ENCODE measurements at places on chromosomes 1 and 21.

DNA sequence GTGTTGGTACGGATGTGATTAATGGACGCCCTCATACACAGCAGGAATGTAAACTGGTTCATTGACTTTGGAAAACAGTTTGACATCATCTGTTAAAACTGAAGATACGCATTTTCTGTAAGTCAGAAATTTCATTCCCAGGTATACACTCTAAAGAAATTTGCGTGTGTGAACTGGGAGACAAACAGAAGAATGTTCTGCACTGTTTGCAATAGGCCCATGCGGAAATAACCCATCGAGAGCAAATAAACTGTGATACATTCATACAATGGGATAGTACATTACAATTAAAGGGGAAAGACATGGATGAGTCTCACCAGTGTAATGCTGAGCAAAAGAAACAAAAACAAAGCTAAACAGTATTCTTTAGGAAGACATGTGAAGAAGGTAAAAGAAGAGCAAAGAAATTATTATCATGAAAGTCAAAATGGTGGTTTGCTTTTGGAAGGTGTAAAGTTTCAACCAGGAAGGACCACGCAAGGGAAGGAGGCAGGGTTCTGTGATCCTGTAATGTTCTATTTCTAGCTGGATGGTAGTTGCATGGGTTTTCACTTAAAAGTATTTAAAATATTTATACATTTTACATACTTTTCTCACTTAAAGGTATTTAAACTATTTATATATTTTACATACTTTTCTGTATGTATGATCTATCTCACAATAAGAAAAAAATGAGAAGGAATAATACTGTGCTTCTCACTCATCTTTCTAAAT is 30.3 kb downstream of the INTS7 start:
- no peak for DNase-seq

GRCh38 chr1:153292740-153293479 is 19.8 kb downstream of the PGLYRP3 start:
- DNase-seq: no peak

GRCh38 chr1:226625832-226626576 is 77.4 kb downstream of the STUM start:
- DNase-seq: peak; percentile 44

DNA sequence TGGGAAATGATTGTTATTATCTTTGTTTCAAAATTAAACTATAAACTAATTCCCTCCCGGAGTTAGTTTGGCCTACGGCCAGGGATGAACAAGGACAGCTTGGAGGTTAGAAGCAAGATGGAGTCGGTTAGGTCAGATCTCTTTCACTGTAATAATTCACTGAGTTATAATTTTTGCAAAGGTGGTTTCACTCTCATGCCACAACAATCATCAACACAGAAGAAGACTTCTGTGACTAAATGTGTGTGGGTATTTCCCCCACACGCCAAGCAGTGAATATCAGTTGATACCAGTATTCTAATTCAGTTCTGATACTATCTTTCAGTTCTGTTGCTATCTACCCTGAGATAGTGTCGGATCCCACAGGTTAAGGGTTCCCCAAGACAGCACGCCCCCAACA is 215.1 kb downstream of the S1PR1 start:
- no peak for DNase-seq

DNA sequence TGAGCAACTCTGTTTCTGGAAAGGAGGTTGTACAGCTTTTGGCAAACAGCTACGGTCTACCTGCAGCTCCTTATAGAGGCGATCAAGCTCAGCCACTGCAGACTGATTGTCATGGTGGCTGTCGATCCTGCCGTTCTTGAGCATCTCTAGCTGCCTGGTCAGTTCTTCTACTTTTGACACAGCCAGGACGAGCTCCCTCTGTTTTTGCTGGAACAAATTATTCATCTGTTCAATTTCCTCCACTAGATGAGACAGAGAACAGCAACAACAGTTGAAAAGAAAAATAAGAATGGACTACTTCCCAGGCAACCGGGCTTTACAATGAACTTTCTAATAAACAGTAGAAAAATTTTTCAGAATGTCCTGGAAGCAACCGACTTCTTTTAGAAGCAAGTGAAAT is 42.5 kb downstream of the TP53BP2 start:
- DNase-seq: no peak

GRCh38 chr1:24775916-24776315 is 30.7 kb downstream of the CLIC4 start:
- no peak for DNase-seq

DNA sequence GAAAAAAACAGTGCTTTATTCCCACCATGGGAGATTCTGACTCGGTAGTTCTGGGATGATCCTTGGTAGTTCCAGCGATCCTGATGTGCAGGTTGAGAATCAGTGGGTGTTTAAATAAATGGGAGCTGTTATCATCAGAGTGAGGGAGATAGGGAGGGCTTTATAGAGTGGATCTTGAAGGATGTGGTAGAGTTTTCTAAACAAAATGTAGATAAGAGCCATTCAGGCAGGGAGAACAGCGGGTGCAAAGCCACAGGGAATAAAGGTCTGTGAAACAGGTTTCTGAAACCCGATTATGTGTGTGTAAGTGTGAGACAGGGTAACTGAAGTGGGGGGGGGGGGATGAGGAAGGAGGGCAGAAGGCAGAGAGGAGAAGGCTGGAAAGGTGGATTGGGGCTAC is 75.8 kb upstream of the ADAR start:
- DNase-seq: no peak

DNA sequence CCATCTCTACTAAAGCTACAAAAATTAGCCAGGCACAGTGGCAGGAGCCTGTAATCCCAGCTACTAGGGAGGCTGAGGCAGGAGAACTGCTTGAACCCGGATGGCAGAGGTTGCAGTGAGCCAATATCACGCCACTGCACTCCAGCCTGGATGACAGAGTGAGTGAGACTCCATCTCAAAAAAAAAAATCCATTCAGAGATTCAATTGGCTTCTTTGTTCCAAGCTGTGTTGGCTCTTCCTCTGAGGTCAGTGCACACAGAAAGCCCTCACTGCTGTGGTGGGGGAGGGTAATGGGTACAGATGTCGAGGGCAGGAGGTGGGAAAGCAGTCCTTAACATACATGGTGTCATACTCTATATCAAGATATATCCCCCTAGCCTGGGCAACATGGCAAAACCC is 14.7 kb downstream of the TIE1 start:
- no peak for DNase-seq

DNA sequence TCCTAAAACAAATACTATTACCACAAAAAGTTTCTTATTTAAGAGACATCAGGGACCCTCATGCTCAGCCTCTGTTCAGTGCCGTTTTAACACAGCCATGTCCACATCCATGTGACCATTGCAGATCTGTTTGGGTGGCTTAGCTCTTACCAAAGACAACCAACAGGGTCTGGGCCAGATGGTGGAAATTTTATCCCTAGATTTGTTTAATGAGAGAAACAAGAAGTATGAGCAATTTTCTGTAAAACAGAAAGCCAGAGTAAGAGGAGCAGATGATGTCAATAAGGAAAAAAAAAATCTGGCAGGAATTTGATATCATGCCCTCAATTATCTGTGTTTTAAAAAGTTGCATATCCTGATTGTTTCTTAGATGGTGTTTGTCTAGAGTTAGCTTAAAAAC is 299.9 kb downstream of the TM2D1 start:
- no peak for DNase-seq

DNA sequence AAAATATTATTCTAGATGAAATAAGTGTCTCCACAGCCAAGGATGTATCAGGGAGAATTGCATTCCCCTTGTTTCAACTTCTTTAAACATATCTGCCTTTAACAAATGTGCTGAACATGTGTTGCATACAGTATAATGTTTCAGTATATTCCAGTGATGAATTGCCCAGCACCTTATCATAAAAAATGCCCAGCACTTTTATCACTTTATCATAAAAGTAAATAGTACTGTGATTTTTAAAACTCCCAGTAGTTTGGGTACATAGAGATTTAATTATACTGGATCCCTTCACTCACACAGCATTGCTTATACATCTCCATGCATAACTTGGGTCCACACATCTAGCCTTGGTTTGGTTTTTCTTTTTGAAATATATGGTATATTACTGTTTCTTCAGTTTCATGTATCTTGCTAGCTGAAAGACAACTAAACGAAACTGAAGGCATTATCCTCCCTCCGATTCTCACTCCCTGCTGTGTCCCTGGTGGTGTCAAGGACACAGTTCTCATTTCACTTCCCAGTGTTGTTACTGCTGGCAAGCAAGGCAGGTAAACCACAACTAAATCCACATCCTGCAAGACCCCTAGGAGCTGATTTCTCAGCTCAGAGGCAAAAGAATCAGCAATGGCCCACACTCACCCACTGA is 118.2 kb upstream of the SLC44A3 start:
- no peak for DNase-seq

GRCh38 chr1:215529571-215529970 is 37.5 kb upstream of the KCTD3 start:
- DNase-seq: no peak

DNA sequence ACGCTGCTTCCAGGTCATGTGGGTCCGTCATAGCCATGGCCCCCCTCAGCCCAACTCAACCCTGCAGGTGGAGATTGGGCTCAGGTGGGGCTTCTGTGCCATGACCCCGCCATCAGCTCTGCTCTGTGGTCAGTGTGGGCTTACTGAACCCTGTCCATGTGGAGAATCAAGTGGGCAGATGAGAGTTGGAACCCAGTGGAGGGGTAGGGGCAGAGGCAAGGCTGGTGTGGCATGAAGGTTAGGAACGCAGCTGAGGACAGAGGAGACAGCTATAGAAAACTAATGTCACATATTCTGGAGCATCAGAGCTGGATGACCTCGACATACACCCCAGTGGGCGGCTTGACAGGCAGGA is 355.9 kb downstream of the PTPRU start:
- DNase-seq: no peak

DNA sequence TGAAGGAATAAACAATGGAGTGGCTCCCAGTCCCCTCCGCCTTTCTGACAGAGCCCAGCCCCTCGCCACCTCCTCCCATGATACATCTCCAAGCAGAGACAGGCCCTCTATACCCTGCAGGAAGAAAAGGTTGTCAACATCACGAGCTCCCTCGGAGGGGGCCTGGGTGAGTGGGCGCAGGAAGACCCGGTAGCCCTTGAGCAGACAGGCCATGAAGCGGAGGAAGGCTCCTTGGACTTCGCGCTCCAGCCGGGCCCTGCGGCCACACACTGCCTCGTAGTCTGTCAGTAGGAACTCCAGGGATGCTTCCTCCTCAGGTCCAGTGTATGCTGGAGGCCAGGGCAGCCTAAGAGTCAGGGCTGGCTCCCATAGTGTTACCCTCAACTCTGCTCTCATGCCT is 7.0 kb downstream of the DENND4B start:
- DNase-seq: no peak

- DNase-seq: no peak
Measured at GRCh38 chr1:197951089-197951488, 33.9 kb downstream of the LHX9 start.

DNA sequence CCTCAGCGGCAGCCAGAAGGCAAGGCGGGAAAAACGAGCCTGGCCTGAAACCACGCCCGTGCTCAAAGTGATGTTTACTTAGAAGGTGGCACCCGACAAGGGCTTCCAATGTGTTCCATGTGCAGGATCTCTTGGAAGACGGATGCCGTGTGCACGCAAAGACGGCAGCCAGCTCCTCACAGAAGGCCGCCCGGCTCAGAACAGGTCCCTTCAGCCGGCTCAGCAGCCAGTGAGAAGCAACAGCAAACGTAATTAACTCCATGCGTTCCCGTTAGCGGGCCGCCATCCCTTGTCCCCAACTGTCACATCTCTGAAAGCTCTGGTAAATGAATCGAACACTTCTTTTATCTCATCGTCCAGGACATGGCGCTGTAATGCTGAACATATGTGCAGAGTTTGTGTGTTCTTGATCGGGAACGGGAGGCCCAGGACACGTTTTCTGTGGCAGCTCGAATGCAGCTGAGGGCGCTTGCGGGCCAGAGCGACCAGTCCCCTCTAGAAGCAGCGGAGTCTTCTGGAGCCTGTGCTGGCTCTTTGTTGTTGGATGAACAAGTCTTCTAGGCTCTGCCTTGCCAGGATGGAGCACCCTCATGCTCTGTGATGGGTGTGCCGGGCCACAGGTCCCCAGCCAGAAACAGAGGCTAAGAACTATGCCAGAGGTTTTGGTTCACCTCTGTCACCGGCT is 94.6 kb upstream of the ARHGEF16 start:
- no peak for DNase-seq

- DNase-seq: no peak
Measured at GRCh38 chr1:110798691-110799256, 74.2 kb upstream of the CD53 start.

- no peak for DNase-seq
Measured at GRCh38 chr1:103525114-103525606, 339 bp upstream of the RNPC3 start.

GRCh38 chr1:215474940-215475339 is 92.2 kb upstream of the KCTD3 start:
- no peak for DNase-seq

GRCh38 chr1:31485166-31485565 is 72.2 kb downstream of the SERINC2 start:
- no peak for DNase-seq

GRCh38 chr1:222761083-222761482 is 24.1 kb downstream of the FAM177B start:
- DNase-seq: no peak

GRCh38 chr1:40187399-40187798 is 26.2 kb downstream of the RLF start:
- DNase-seq: no peak

DNA sequence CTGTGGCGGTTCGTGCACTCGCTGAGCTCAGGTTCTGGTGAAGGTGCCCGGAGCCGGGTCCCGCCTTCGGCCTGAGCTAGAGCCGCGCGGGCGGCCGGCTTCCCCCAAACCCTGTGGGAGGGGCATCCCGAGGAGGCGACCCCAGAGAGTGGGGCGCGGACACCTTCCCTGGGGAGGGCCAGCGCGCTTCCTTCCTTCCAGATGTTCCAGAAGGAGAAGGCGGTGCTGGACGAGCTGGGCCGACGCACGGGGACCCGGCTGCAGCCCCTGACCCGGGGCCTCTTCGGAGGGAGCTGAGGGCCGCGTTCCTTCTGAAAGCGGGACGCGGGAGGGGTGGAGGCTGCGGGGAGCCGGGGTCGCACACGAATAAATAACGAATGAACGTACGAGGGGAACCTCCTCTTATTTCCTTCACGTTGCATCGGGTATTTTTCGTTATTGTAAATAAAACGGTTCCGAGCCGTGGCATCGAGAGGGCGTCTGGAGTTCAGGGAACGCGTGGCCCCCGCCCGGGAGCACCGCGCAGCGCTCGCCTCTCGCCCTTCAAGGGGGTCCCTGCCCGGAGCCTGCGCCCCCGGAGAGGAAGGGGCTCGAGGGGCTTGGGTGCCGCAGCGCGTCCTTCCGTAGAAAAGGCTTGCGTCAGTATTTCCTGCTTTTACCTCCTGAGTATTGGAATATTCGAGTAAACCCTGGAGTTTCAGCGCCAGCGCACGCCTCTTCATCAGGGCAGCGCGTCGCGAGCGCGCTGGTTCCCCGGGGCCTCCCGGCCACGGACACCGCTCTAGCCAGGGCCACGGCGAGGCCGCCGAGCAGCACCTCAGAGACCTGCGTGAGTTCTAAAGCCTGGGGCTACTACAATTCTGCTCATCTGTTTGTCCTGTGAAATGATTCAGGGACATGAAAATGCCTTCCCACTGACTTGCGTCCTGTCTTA is 11.5 kb downstream of the YBEY start:
- peak; percentile 36 for DNase-seq

GRCh38 chr1:61742620-61743430 is 545 bp downstream of the PATJ start:
- peak; percentile 77 for DNase-seq

GRCh38 chr1:26996024-26996423 is 2.5 kb downstream of the TRNP1 start:
- DNase-seq: no peak

Data from psoas muscle (tissue), 8 donors.